CD4-positive, alpha-beta T cell treated with Interleukin-10 for 1 hour (primary cell): ENCODE measurements at places on chromosomes 2 and 18.

DNA sequence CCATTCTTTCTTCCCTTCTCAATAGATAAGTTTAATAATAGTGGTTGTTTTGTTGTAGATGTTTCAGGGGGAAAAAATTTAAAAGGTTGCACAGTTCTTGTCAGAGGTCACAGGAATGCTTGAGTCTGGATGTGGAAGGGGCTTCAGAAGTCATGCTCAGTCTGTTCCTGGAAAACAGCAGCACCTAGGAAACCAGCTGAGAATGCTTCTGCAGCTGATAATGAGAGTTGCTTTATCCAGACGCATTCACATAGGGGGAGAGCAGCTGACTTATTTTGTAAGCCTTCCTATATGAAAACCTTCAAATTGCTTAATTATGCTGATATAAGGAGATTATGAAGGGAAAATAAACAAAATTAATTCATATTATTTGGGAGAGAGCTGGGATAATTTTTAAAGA, 235.5 kb downstream of the GULP1 start:
- no peak for DNase-seq

GRCh38 chr18:78979730-78980278, at the start of gene SALL3:
Gene SALL3 (plus strand): TSS chr18:78979818. CDS start chr18:78980275, 457 bp downstream.
- no peak for DNase-seq

- peak; percentile 58 for DNase-seq
Measured at GRCh38 chr18:77208964-77209363, 40.7 kb upstream of the GALR1 start.

DNA sequence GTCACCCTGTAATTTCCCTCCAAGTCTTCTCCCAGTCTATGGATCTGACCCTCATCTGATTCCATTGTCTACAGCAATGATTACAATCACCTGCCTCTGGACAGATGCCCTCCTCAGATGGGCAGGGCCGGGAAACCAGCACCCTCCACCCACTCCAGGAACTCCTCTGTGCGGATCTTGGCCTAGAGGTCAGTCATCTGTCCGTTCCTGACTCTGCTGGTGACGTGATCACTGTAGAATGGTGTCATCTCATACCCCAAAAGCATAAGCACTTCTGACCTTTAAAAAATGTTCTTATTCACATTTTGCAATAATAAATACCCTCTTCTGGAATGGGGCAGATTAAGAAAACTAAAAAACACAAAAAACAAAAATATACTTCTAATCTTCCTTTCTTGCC, 29.5 kb upstream of the BZW1 start:
- DNase-seq = no peak
